A549 (cell line): ENCODE measurements at places on chromosomes 4 and X. TPM values are rescaled to one million over a fixed set of nuclear protein-coding genes. Genes with fewer than 3 reads are reported as not detected.

GRCh38 chr4:134632056-134632455, 430.5 kb upstream of the PABPC4L start:
- DNase-seq = no peak

- DNase-seq = no peak
Observed at GRCh38 chr4:168769416-168769815, 240.6 kb downstream of the CBR4 start.

- no peak for DNase-seq
Observed at GRCh38 chr4:98446499-98447375, 185.6 kb downstream of the RAP1GDS1 start.

GRIA3 gene
- not detected in 3 replicates for polyA plus RNA-seq

- no peak for DNase-seq
Observed at GRCh38 chrX:11412715-11413623, 119.8 kb downstream of the AMELX start.

GRCh38 chrX:87732133-87732532, 214.5 kb downstream of the KLHL4 start:
- DNase-seq = no peak

DNA sequence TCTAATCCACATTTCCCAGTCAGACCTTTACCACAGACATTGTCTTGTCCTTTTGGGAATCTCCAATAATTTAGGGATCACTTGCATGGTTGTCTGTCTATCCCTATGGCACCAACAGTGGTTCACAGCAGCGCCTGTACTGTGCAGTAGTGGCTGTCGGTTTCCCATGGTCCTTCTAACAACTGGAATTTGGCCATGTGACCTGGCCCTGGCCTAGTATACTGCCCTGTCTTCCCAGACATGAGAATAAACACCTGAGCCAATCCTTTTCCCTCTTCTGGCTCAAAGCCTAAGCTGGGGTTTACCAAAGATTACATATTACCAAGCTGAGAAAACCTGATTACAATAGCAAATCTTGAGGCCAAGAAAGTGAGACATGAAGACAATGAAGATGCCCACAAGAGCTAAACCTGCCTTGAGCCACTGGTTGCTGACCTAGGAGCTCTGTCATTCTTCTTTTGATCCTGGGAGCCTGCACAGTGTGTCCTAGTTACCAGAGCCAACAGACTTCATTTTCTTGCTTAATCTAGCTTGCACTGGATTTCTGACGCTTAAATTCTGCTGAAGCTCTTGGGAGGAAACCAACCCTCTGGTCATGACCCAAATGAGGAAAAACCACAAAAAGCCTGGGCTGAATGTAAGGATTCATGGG, 92.1 kb downstream of the SCD5 start:
- no peak for DNase-seq

DNA sequence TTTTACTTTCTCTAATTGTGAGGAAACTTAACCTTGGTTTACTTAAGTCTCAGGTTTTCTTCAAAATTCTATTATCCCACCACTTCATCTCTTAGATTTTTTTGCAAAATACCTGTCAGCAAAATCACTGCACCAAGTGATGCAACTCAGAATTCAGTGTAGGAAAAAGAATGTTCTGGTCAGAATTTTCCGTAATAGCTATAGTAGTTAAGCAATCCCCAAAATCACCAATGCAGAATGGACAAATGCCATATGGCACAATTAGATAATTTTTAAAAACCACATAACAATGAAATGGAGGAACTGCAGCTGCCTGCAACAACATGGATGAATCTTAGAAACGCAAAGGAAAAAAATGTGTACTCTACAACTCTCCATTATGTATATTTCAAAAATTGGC, 373.1 kb downstream of the NAF1 start:
- DNase-seq = no peak

DNA sequence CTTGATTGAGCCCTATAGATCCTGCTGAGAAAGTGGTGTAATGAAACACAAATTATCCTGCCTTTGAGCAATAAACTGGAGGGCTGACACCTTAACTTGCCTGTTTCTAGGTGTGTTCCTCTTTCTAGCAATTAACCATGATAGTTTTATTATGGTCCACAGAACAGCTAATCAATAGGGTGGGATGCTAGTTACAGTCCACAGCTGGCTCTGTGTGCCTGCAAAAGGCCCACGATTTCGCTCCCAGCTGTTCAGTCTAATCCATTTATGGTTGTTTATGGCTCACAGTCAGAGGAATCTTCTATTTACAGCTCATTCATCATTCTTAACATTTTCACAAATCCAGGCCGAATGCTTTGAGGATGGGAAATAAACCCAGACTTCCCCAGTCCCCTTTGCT, 674.9 kb downstream of the SMARCA1 start:
- DNase-seq = no peak

GRCh38 chr4:158155656-158156356, 17.0 kb downstream of the GASK1B start:
- no peak for DNase-seq

DNA sequence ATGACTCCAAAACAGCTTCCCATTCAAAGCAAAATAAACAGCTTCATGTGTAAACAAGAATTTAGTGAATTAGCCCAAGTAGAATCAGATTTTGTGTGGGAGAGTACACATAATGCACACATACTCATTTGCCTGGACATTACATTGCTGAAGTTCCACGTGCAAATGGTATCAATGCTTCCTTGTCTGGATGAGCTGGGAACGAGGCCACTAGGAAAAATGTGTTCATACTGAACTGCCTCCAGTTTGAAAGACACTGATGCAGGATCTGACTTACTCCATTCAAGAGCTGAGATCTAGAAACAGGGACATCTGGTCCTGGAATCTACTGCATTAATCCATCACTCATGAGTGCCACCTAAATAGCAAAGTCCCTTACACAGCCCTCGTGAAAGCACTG, 228.0 kb downstream of the APBB2 start:
- no peak for DNase-seq

KLB gene
- 0.49 to 0.57 TPM (median 0.51 TPM) in 3 replicates for polyA plus RNA-seq

MYL5 gene
- polyA plus RNA-seq = 8.3 to 9.4 TPM (median 8.9 TPM) in 3 replicates

DNA sequence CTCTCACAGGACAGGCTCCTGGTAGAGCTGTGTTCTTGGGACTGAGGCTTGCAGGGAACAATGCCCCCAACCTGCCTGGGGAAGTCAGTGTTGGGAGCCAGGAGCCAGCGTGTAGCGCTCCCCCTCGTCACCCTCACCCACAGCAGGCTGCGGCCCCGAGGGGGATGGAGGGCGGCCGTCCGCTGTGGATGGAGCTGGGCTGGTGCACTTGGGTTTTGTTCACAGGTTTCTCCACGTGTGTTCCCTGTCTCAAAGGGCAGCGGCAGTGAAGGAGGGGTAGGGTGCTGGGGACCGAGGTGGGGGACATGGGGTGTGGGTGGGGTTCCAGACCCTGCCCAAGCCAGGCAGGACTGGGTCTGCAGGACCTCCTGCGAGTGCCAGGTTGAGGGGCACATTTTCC, 69.1 kb downstream of the RGS12 start:
- DNase-seq = no peak

GAGE12J gene
- polyA plus RNA-seq = not detected in 3 replicates

CCNG2 gene
- 2.1 to 4.5 TPM (median 3.9 TPM) in 3 replicates for polyA plus RNA-seq

ERCC6L gene
- 12.1 to 14.2 TPM (median 13.5 TPM) in 3 replicates for polyA plus RNA-seq

- no peak for DNase-seq
Observed at GRCh38 chr4:13298655-13299054, 185.5 kb downstream of the RAB28 start.
